ENCODE measurements at places on chromosomes 5 and 9. TPM values are rescaled to one million over a fixed set of nuclear protein-coding genes. Genes with fewer than 3 reads are reported as not detected.

- H3K27ac ChIP-seq = peak overlapping the region; percentile 50
- no peaks in the 10 kb centered on the region for H3K36me3 ChIP-seq
- peak; percentile 72 for DNase-seq
- peaks cover 15% of the 10 kb centered on the region for H3K4me1 ChIP-seq
Measured at GRCh38 chr9:108272349-108272899, 583.4 kb downstream of the ACTL7B start.

DNA sequence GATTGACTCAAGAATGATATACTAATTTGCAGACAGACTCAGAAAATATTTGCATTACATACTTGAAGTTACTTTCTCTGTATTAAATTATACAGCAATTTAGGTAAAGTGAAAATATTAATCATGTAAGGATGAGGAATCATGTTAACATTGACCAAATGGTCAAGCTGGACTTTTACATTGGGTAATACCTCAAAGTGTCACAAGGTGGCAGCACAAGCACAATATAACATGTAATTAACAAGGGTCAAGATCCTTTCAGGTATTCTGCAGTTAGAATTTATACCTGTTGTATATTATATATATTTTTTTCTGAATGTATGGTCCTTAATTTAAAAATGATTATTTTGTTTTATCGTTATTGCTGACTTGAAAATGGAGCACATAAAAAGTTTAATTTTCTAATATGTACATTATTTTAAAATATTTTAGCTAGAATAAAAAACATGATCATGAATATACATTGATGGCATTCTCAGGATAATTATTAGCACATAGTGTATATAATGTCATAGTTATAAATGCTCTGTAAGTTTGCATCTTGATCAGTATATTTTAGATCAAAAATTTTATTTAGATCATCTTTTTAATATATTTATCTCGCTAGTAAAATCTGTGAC is 8.6 kb downstream of the HAPLN1 start:
- H3K36me3 ChIP-seq = no peaks in the 10 kb centered on the region
- H3K4me3 ChIP-seq = no peak overlapping the region
- no peak overlapping the region for H3K27ac ChIP-seq
- no peaks in the 10 kb centered on the region for H3K27me3 ChIP-seq
- H3K4me1 ChIP-seq = no peaks in the 10 kb centered on the region

Gene MAMDC4
- 2.8 TPM for total RNA-seq

DNA sequence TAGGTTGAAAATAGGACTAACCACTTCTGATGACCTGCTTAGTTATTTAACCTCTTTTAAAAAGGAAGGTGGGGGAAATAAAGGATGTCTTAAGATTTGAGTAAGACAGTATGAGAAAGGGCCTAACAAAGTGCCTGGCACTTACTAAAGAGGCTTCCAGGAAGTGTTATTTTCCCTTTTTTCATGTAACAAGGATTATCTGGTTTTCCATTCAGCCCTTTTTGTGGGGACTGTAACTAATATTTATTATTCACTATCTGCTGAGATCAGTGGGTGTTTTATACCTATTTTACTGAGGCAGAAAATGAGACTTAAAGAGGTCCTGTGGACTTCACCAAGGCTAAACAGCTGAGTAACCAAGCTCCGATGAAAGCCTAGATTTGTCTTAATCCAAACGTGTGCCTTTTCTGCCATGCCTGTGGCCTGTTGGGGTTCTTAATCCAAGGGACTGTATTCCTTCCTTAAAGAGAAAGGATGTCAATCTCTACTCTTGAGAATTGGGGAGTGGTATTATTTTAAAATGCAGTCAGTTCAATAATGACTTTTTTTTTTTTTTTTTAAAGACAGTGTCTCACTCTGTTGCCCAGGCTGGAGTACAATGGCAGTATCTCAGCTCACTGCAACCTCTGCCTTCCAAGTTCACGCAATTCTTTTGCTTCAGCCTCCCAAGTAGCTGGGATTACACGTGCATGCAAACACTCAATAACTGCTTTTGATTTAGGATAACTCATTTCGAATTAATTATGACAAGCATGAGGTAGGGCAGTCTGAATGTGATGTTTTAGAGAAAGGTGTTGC is 6.5 kb downstream of the JMY start:
- H3K4me3 ChIP-seq = no peak overlapping the region
- DNase-seq = no peak
- H3K4me1 ChIP-seq = peaks cover 21% of the 10 kb centered on the region
- H3K36me3 ChIP-seq = no peaks in the 10 kb centered on the region
- H3K27me3 ChIP-seq = no peaks in the 10 kb centered on the region

GRCh38 chr5:8908055-8908683 is 637.7 kb downstream of the SEMA5A start:
- no peak for DNase-seq
- H3K27me3 ChIP-seq = no peaks in the 10 kb centered on the region
- H3K4me1 ChIP-seq = peaks cover 10% of the 10 kb centered on the region
- no peaks in the 10 kb centered on the region for H3K36me3 ChIP-seq
- H3K27ac ChIP-seq = no peak overlapping the region

- H3K27ac ChIP-seq = no peak overlapping the region
- no peak for DNase-seq
- H3K36me3 ChIP-seq = no peaks in the 10 kb centered on the region
Measured at GRCh38 chr5:56212130-56212879, 20.8 kb downstream of the ANKRD55 start.

DNA sequence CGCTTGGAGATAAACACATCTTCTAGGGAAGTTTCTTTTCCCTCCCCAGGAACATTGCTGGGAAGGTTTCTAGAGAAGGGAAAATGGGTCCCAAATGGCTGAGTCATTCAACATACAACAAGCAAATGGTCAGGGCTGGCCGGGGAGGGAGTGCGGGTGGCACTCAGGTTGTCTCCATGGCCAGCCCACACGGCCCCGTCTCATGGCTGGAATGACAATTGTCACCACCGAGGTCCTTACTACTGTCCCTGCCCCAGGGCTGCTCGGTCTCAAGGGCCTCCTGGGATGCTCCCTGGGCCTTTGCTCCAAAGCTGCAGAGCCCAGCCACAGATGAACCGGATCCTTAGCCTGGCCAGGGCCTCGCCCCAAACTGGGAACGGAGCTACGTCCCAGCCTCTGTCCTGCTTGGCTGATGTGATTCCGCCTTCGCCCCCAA is 121.9 kb downstream of the FGF18 start:
- H3K4me3 ChIP-seq = no peak overlapping the region
- no peak for DNase-seq
- H3K27ac ChIP-seq = no peak overlapping the region
- H3K4me1 ChIP-seq = no peaks in the 10 kb centered on the region

DNA sequence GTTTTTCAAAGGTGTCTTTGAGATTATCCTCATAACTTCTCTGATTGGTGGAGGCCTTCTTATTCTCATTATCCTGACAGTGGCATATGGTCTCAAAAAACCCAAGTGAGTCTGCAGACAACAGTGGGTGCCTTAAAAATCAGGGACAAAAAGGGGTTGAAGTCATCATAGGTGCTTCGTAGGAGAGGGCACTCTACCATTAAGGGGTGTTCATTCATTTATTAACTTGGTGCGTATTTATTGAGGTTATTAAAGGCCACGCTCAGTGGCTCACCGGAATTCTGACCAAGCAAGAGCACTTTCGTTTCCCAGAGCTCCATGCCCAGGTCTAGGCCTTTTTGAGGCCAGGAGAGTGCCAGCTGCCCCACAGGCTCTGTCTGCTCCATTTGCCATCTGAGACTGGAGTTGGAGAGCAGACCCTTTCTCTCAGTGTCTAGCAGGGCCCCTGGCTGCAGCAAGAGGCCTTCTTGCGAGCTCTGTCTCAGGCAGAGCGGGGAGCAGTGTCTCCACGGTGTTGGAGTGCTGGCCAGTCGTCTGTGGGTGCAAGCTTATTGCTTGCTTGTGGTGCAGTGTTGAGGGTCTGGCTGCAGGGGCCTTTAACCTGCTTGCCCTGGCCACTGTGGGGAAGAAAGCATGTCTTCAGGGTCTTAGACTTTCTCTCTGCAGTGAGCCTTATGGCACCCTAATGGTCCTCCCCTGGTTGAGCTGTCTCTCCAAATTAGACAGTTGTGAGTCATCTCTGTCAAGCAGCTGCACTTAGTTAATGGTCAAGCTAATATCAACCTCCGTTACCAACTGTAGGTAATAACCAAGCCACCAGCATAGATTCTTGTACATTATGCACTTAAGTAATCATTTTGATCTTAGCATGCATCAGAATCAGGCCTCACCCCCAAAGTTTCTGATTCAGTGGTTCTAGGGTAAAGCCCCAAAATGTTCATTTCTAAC is 62.6 kb downstream of the IL31RA start:
- no peaks in the 10 kb centered on the region for H3K4me1 ChIP-seq
- H3K36me3 ChIP-seq = no peaks in the 10 kb centered on the region
- no peak for DNase-seq
- no peaks in the 10 kb centered on the region for H3K27me3 ChIP-seq

Data from sigmoid colon (tissue), 7 donors.